Esophagus squamous epithelium (tissue), 5 donors: ENCODE measurements at places on chromosomes 6 and 20.

- DNase-seq, result no peak
These were observed 79.8 kb upstream of the CHD6 start for GRCh38 chr20:41697861-41698559.

DNA sequence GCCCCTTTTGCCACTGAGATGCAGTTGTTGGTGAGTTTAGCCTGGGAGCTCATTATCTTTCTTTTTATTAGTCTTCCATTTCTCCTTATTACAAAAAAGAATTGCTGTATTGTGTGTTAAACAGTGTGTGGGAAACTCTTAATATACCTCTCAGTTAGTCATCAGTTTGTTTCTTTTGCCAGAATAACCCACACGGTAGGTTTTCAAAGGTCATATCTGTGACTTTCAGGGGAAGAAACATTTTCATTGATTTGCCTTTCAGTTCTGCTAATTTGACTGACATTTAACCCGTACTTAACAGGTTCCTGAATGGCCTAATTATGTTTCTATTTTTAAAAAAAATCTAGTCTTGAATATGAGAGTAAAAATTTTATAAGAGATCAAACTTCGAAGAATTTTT is 145.3 kb downstream of the KHDC1L start:
- no peak for DNase-seq

- DNase-seq, result no peak
These were observed 17.8 kb upstream of the HMGN4 start for GRCh38 chr6:26520237-26520849.

GRCh38 chr6:159939591-159940016 is 29.3 kb upstream of the IGF2R start:
- DNase-seq, result no peak

GRCh38 chr20:20229595-20229994 is 138.3 kb upstream of the INSM1 start:
- DNase-seq, result no peak

- no peak for DNase-seq
These were observed 21.1 kb downstream of the HLA-DRB1 start for GRCh38 chr6:32568561-32568960.

DNA sequence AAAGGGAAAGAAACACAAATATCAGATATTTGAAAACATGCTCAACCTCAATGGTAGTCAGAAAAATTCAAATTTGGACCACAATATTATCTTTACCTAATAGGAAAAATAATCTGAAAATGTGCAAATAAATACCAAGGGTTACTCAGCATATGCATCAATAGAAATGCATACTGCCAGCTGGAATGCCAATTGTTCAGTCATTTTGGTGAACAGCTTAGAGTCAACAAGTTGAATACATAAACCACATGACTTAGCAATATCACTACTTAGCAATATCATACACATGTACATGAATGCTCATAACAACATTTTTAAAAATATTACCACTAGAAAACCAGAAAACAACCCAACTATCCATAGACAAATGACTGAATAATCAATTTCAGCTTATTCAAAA is 212.7 kb downstream of the PTPRK start:
- no peak for DNase-seq

DNA sequence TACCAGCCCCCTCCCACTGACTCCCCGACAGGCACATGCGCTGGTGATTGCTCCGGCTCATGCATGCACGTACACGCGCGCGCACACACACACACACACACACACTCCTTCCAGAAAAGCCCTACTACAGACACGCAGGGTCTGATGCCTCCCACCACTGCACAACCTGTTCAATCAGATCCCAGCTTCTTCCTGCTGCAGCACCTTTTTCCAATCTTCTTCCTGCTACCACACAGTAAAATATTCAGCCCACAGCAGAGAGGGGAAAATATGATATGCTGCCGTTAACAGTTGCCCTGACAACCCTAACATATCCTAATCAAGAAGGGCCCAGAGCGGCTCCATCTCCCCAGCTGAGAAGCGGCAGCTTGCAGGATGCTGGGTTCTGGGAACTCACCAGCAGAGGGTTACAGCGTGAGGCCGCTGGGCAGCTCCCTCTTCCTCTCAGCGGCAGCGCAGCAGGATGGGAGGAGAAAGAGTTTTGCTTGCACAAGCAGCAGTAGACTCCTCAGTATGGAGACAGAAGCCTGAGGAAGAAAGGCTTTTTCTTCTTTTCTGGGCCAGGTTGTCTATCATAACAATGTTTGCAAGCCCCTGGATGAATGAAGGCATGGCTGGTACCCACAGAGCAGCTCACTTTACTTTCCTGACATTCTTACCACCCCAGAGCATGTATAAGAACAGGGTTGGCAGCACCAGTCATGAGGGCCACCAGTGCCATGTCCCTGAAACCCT is 23.9 kb downstream of the MAP7 start:
- DNase-seq, result no peak

- no peak for DNase-seq
These were observed 241.2 kb upstream of the ZFP64 start for GRCh38 chr20:52432740-52433139.

DNA sequence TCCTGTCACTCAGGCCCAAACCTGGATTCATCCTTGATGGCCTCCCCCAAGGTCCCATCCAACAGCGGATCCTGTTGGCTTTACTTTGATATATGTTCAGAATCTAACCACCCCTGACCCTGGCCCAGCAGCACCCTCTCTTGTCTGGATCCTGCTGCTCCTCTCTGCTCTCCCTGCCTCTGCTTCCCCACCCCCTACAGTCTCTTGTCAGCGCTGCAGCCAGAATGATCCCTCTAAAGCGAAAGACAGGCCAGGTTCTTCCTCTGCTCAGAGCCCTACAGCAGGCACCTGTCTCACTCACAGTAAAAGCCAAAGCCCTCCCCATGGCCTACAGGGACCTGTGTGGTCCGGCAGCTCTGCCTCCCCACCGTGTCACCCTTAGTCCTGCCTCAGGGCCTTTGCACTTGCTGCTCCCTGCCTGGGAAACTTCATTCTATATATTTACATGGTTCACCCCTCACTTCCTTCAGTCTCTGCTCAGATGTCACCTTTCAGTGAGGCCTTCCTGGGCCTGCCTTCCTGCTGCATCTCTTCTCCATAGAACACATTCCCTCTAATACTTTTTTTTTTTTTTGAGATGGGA is 37.4 kb upstream of the KCNB1 start:
- DNase-seq, result no peak

GRCh38 chr6:135728589-135728988 is 122.9 kb upstream of the PDE7B start:
- DNase-seq, result no peak

DNA sequence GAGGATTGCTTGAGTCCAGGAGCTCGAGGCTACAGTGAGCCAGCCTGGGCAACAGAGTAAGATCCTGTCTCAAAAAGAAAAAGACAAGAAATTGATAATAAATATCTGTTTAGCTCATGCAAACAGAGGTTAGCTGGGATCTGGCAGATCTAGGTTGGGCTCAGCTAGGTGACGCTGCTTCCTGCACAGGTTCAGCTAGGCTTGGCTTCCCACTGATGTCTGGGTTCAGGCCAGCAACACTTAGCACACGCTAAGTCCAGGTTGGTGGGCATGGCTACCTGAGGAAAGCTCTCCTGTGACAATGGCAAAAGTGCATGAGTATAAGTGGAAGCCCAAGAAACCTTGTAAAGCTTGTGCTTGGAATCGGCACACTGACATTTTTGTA is 48.7 kb downstream of the RIN2 start:
- no peak for DNase-seq

DNA sequence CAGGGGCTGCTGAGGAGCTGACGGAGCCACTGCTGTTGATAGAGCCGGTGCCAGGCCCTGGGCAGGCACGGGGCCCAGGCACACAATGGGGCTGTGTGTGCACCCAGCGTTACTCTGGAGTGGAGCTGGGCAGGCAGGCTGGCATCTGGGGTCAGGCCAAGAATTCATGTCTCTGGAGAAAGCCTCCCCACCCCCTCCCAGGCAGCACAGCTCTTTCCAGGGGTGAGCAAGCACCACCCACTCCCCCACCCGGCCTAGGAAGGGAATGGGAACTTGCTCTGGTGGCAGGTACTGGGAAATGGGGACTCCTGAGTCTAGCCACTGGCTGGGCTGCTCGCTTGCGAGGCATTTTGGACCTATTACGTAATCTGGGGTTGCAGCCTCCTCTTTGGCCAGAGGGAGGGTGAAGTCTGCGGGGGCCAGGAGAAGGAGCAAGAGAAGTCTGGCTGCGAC is 22.7 kb downstream of the TFEB start:
- DNase-seq, result no peak

GRCh38 chr6:138086573-138087196 is 20.5 kb downstream of the PERP start:
- DNase-seq, result no peak

DNA sequence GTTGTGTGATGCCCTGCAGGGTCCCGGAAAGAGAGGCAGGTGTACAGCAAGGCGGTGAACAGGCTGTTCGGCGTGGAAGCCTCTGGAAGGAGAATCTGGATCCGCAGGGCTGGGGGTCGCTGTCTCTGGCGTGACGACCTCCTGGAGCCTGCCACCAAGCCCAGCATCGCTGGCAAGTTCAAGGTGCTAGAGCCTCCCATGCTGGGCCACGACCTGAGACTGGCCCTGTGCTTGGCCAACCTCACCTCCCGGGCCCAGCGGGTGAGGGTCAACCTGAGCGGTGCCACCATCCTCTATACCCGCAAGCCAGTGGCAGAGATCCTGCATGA is 36.5 kb downstream of the TGM6 start:
- DNase-seq, result no peak

- DNase-seq, result no peak
These were observed 1.2 kb downstream of the VARS1 start for GRCh38 chr6:31794294-31794865.

DNA sequence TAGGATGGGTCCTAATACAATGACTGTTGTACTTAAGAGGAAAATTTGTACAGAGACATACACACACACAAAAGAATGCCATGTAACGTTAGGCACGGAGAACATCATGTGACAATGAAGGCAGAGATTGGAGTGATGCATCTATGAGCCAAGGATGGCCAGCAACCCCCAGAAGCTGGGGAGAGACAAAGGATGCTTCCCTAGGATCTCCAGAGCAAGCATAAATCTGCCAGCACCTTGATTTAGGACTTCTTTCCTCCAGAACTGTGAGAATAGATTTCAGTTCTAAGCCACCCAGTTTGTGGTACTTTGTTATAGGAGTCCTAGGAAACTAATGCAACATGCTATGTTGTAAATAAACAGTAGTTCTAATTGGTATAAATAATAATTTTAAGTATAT is 25.0 kb downstream of the EYA4 start:
- no peak for DNase-seq

GRCh38 chr6:18352842-18353241 is 34.3 kb upstream of the RNF144B start:
- no peak for DNase-seq

DNA sequence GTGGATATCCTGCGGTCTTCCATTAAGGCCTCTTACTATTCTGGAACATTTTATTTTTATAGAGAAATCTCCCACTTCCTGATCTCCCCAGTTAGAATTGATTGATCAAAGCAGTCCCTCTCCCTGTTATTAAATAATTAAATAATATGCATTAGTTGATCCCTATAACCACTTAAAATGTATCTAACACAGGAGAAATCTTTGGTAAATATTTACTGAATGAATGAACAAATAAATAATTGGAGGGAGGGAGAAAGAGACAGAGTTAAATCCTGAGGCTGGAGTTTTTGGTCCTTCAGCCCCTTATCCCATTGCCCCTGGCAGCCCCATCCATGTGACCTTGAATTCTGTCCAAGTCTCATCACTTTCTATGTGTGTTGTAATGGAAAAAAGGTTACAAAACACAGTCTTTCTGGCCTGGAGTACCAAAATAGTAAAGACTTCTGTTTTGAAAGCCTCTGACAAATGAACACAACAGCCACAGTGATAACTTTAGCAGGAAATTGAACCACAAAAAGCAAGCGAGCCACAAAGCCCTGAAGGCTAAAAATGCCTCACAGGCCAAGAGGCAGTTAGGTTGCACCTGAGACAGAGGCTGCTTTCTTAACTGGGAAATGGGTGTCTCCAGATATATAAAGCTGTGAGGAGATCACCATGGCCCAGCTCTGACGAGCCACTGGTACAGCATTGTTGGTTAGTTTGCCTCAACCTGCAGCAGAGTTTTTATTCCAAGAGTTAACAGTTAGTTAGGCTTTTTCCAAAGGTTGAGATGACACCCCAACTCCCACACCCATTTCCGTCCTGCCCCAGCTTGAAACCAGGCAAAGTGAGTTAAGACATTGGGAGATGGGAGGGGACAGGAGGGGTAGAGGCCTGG is 11.3 kb downstream of the NT5E start:
- DNase-seq, result no peak

DNA sequence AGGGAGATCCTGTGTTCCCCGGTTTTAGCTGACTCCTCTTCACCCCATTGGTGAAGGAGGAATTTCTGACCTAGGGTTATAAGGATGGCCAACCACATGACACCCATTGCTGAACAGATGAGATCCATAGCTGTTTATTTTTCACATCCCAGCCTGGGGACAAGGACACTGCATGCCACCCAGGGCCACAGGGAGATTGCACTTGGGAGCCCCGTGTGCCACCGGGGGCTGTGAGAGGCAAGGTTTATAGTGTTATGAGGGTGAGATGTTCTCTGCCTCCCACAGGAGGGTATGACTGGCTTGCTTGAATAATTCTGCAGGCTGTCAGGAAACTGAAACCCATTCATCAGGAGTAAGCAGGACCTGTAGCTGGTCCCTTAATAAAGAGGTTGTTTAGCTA is 14.7 kb upstream of the SLPI start:
- no peak for DNase-seq

GRCh38 chr6:87364602-87365252 is 20.1 kb downstream of the C6orf163 start:
- DNase-seq, result no peak

GRCh38 chr6:160128125-160128683 is 6.6 kb downstream of the SLC22A1 start:
- DNase-seq, result no peak

DNA sequence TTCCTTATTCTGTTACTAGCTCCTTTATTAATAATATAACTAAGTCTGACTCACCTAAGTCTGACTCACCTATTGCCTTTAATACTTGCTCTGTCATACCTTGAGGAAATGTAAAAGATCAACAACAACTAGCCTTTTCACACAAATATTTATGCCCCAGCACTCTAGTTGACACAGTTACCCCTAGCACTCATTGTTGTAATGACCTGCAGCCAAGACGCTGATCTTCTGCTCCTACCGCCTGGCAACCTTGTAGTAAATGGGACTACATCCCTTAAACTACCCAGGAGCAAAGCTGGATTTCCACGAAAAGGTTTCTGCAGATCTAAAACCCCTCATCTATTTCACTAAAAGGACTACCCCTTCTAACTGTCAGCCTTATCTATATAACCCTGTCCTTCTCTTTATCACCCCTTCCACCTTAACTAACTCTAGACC is 90.0 kb downstream of the PLG start:
- no peak for DNase-seq

DNA sequence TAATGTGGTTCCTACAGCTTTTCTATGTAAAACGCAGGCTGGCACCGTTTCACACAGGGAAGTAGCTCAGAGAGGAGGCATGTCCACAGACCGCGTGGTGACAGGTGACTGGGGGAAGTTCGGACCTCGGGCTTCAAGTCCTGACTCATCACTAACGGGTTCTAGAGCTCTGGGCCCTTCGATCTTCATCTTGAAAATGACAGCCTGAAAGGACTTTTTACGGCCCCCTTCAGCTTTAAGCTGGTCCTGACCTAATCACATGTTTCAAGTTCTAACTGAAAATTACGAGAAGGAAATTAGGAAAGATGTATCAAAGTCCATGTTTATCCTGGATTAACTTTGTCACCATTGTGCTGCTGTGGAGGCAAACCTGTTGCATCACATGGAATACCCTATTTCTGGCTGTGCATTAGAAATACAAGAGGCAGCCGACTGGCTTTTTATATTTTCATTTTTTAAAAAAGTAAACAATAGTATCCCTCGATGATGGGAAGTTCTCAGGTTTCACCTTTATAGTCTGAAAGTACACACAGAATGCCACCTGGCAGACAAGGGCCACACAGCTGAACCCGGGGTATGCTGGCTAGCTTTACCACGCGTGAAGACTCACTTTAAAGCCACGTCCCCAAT is 2.0 kb downstream of the MAN1A1 start:
- no peak for DNase-seq
